Hematopoietic multipotent progenitor cell treated with erythropoietin and hydrocortisone succinate and interleukin-3 and kit ligand, for 8 days (in vitro differentiated cells): ENCODE measurements at places on chromosomes 13 and 19.

DNA sequence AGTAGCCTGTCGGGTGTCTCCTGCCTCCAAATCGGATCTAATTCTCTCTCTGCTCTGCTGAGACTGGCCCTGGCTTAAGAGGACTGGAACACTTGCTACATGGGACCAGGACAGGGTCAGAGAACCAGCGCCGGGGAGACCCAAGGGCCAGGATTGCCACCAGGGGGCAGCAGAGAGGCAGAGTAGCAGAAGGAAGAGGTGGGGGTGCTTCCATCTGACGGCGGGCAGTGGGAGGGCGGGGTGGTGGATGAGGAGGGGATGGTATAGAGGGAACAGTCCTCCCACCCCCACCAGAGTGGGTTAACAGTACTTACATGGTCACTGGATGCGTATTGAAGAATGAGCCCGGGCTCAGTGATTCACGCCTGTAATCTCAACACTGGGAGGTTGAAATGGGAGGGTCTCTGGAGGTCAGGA lies 11.9 kb downstream of the SELENOW start:
- DNase-seq: peak; percentile 69

DNA sequence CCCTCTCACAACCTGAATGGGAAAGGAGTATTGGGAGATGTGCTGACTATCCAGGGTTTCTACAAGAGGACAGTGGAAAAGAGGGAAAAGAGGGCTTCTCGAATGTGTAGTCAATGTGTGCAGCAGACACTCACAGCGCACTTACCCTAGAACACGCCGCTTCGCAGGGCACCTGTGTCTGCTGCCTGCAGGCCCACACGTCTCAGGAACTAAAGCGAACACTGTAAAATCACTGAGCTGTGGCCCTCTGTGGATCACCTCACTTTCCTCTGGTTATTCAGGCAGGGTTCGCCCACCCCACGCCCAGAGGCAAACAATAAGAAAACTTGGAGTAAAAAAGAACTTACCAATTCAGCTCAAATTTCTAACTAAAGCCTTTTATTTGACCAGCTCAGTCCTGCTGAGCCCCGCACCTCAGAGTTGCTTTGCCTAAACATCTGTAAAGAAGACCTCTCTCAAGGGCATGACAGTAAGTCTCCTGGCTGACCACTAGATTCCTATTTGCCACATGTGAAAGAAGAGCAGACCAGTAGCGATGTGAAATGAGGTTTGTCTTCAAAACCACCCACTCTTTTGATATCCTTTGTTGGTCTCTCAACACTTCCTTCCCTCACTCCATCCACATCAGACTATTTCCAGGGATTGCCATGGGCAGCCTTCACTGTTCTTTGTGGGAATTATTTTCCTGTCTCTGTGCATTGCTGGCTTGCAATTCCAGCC lies 19.3 kb upstream of the DOCK9 start:
- DNase-seq: no peak

DNA sequence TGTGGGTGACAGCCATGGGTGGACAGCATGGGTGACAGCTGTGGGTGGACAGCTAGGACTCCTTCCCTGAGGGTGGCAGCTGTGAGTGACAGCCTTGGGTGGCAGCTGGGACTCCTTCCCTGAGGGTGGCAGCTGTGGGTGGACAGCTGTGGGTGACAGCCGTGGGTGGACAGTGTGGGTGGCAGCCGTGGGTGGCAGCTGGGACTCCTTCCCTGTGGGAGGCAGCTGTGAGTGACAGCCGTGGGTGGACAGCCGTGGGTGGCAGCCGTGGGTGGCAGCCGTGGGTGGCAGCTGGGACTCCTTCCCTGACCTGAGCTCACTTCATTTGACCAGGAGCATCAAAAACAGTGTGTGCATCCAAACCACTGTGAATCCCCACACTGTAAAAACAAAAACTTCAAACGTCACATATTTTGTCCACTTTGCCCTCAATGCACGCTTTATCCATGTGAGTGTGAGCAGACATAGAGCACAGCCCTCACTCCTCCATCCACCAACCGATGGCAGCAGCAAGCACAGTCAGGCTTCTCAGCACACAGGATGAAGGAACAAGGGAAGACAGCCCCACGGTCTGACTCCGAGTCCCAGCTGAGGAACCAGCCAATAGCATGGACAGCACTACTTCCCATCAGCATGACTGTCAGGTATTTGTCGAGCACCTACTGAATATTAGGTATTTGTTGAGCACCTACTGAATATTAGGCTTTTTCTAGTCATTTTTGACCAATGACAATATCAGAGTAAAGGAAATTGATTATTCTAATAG lies 1.6 kb upstream of the CFAP97D2 start:
- DNase-seq: no peak

GRCh38 chr13:54879036-54879435 lies 1850.4 kb downstream of the OLFM4 start:
- no peak for DNase-seq

- peak; percentile 58 for DNase-seq
These were observed at the start of gene MAST1 for GRCh38 chr19:12838182-12838885. Gene MAST1 (plus strand): TSS chr19:12838515. CDS start chr19:12838573, 58 bp downstream.

GRCh38 chr13:76799696-76800095 lies 86.5 kb downstream of the KCTD12 start:
- DNase-seq: no peak

DNA sequence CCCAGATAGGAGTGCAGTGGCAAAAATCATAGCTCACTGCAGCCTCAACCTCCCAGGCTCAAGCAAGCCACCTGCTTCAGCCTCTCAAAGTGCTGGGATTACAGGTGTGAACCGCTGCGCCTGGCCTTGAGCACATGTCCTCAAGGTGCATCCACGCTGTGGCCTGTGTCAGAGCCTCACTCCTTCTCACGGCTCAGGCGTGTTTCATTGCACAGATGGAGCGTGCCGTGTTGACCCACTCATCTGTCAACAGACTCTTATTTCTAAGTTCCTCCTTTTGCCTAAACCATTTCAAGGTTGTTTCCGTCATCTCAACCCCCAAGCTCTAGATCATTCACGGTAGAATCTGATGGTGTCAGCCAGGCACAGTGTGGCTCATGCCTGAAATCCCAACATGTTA lies 28.2 kb downstream of the ATP8B3 start:
- no peak for DNase-seq

DNA sequence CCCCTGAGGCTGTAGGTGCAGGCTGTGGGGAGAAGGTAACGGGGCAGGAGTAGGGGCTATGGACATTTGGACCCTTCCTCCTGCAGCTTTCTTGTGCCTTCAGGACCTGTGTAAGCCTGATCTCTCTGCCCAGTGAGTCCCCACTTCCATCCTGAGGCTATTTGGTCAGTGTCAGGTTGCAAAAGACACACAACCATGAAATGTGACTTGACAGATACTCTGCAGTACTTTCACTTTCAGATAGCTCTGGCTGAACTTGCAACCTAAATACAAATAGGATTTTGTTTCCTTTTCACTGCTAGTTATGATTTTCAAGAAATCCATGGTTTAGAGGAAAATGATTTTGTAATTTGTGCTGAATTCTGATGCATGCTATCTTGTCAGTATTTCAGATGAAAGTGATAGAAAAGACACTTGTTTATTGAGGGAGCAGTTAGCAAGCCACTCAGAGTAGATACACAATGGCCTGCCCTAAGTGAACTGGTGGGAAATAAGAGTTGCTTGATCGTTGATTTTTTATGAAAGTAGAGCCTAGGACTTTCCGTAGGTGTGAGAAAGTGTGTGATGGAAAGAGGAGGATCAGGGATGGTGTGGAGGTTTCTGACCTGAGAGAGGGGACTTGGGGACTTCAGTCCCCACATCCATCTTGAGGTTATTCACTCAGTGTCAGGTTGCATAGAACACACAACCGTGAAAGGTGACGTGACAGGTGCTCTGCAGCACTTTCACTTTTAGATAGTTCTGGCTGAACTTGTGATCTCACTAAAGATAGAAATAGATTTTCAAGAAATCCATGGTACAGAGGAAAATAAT lies 18.1 kb upstream of the EID2 start:
- DNase-seq: no peak

GRCh38 chr19:48487948-48488347 lies 18.8 kb downstream of the CYTH2 start:
- DNase-seq: peak; percentile 48

- no peak for DNase-seq
These were observed 18.6 kb downstream of the ZNF177 start for GRCh38 chr19:9381361-9381785.

- DNase-seq: no peak
These were observed 22.8 kb downstream of the COL4A2 start for GRCh38 chr13:110329798-110330461.

DNA sequence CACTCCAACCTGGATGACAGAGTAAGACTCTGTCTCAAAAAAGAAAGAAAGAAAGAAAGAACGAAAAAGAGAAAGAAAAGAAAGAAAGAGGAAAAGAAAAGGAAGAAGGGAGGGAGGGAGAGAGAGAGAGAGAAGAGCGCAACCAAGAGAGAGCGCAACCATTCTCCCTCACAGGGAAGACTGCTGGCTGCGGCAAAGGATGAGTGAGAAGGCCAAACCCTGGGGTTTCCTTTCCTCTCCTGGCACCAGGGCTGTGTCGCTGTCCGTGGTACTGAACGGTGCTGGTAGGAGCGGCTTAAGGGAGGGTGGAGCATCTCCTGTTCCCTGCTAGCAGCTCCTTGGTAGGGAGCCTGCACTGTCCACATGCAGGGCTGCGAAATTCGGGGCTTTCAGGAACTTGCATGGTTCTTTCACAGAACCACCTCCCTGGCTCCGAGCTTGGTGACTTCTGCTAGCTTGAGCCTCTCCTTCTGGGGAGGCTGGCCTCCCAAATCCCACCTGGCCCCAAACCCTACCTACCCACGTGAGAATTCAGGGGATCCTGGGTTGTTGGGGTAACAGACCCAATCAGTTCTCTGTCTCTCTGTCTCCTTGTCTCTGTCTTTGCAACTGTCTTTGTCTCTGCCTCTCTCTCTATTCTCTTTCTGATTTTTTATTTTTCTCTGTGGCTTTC lies 51.1 kb upstream of the ZNRF4 start:
- peak; percentile 79 for DNase-seq

- DNase-seq: no peak
These were observed 1.7 kb upstream of the NUMBL start for GRCh38 chr19:40692212-40692551.

GRCh38 chr19:737591-738093 lies 13.3 kb upstream of the MISP start:
- peak; percentile 34 for DNase-seq

DNA sequence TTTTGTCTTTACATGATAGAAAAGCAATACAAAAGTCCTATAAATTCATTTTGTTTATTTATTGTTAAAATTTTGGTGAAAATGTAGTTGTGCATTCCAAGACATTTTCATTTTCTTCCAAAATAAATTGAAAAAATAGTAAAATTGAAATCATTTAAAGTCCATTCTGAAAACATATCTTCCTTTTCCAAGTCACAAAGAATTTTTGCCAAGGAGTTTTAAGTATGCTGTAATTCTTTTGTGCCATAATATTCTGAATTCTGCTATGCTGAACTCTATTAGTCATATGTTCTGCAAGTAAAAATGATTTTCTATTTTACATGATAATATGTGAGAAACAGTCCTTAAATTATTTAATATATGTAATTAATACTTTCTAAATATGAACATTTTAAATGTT lies 879.6 kb upstream of the SLC10A2 start:
- no peak for DNase-seq

DNA sequence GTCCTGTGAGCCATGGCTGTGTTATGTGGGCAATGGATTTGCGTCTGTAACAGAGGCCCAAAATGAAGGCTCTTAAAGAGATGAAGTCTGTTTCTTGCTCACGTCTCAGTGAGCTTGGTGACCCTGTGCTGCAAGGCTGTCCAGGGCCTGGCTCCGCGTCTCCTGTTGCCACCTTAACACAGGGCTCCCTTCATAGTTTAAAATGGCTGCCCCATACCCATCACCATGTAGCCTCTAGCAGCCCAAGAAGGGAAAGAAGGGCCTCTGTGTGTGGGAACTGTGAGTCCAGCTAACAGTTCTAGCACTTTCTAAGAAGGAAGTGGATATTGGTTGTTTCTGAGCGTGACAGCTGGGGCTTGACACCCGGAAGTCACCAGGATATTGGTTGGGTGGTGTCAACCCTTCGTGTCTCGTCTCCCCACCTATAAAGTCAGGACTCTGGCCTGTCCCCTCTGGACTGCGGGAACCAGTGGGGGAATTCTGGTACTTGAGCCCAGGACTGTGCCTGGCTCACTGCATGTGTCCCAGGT lies 20.9 kb downstream of the TMED1 start:
- DNase-seq: no peak

DNA sequence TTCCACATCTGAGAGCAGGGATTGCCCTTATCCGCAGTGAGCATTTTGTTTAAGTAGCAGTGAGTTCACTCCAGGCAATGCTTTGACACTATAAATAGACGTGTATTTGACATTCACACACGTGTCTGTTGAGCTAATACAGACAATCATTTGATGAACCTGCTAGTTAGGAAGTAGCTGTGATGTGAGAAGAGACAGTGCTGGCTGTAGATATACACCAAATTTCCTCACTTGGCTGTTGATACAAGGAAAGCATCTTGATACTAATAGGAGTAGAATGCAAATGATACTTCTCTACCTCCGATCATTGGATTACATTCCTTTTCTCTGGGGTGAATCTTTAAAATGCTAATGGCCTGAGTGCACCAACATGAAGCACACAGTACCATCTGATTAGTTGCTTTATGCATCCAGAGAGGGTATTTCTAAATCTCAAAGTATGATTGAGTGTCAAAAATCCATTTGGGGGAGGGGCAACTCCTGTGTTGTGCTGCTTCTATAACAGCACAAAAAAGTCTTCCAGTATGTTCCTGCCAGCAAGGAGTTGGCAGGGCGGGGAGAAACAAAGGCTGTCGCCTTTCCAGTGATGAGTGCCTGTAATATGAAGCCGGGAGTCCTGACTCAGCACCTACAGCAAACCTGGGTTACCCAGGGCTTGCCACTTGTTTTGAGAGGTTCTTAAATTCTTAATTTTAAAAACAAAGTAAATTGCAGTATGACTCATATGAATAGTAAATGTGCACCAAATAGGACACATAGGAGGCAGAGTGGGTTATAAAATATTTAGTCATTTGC lies 7.0 kb downstream of the CUL4A start:
- peak; percentile 34 for DNase-seq

DNA sequence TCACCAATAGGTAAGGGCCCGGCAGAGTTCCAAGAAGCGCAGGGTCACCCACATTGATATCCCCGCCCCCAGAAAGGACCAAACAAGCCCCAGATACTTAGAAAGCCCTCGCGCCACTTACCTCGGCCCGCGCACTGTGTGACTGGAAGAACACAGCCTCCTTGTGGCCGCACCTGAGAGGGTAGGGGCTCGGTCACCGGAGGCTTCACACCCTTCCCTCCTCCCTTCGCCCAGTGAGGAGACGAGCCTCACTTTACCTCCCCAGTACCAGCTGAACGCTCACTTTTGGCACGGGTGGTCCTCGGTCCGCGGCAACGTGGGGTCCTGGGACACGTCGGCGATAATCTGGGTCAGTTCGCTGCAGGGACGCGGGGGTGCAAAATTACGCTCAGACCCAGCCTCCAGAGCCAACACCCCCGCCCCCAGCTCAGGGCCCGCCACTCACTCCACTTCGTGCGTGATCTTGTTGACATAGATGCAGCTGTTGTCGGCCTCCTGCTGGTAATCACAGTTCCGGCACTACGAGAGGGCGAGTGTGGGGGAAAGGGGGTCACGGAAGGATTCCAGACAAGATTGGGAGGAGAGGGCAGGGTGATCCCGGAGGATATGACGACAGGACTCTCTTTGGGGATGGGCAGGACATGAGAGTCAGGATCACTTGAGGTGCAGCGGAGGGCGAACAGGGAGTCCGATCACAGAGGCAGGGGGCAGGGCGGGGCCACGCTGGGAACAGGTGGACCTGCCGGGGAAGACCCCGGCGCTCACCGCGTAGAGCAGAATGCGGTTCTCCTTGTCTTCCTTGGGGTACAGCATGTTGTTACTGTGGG lies 568 bp downstream of the POLR2I start:
- DNase-seq: peak; percentile 16
